ENCODE measurements at places on chromosomes 7 and 10.

GRCh38 chr10:30510932-30511700, 77.1 kb downstream of the MAP3K8 start:
- DNase-seq: no peak

GRCh38 chr10:22340329-22341189, 4.7 kb upstream of the SPAG6 start:
- peak; percentile 93 for DNase-seq

DNA sequence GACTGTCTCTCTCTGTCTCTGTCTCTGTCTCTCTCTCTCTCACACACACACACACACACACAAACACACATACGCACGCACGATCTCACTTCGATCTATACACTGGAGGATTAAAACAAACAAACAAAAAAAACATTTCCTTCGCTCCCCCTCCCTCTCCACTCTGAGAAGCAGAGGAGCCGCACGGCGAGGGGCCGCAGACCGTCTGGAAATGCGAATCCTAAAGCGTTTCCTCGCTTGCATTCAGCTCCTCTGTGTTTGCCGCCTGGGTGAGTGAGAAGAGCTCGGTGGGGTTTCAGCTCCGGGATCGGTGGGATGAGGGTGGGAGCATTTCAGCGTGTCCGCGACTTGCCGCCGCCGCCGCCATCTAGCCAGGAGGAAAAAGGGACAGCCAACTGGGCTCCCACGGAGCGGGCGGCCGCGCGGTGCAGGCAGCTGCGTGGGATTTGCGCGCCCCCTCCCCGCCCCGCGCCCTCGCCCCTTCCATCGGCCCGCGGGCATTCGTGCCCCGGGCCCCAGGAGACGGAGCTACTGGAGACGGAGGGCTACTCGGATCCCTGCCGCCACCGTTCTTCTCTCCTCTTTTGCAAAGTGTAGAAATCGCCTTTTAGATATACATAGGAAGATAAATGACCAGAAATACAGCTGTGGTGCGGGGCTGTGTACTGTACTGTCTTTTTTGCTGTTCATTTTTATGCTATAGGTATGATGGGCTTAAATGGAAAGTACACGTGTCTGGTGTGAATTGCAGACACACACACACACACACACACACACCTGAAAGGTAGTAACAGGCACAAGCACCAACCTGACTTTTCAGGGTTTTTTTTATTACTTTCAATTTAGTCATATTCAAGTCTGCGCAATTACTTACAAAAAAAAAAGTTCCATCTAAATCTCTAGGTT, 581 bp downstream of the PTPRZ1 start:
- DNase-seq: peak; percentile 27

DNA sequence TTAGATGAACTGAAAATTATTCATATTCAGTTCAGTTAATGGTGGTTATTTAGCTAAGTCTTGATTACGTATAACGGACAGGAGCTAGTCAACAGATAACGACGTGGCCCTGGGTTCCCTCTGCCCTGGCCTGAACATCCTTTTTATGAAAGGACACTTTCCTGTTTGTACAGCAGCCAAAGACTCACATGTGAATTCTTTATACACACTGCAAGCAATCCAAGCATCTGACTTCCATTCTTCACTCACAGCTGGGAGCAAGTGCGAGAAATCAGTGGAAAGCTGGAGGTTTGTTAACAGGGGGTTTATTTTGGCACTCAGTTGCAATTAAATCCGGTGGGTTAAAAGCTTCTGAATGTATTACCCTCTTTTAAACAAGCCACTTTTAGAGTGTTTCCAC, 148.1 kb upstream of the GDF10 start:
- DNase-seq: no peak

DNA sequence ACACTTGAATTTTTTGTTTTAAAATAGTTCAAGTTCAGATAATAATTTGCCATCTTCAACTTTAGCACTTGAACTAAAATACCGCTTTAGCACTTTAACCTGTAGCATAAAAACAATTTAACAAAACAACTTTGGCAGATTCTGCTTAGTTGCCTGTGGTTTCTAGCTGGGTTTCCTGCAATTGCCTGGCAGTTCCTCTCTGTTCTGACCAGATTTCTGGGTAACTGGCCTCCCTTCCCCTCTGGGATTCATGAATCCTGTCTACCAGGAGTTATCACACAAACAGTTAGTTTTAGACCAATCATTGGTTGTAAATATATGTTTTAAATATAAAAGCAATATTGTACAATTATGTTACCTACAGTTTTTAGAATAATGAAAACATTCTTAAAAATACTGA, 89.8 kb upstream of the HDAC9 start:
- DNase-seq: peak; percentile 67

- no peak for DNase-seq
Observed at GRCh38 chr10:84921701-84922100, 593.3 kb downstream of the CCSER2 start.

- no peak for DNase-seq
Observed at GRCh38 chr7:63117-63480, 129.3 kb upstream of the FAM20C start.

GRCh38 chr7:107353701-107354100, 116.2 kb upstream of the GPR22 start:
- DNase-seq: no peak

DNA sequence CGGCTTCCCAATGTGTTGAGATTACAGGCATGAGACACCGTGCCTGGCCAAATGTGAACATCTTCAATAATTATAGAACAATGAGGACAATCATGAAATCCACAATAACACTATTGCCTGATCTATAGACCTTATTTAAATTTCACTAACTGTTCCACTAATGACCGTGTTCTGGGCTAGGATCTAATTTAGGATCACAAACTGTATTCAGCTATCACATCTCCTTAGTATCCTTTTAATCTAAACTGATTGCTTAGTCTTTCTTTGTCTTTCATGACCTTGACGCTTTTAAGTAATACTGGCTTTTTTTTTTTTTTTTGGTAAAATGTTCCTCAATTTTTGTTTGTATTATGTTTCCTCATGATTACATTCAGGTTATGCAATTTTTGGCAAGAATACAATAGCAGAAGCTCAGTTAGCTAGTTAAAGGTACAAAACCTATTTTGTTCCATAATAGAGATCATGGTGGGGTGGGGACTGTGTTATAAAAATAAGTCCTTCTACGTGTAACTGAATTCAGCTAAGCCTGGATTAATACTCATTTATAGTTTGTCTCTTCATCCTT, 158.4 kb downstream of the AOAH start:
- peak; percentile 49 for DNase-seq

- DNase-seq: no peak
Observed at GRCh38 chr7:45447296-45447695, 126.9 kb upstream of the ADCY1 start.

DNA sequence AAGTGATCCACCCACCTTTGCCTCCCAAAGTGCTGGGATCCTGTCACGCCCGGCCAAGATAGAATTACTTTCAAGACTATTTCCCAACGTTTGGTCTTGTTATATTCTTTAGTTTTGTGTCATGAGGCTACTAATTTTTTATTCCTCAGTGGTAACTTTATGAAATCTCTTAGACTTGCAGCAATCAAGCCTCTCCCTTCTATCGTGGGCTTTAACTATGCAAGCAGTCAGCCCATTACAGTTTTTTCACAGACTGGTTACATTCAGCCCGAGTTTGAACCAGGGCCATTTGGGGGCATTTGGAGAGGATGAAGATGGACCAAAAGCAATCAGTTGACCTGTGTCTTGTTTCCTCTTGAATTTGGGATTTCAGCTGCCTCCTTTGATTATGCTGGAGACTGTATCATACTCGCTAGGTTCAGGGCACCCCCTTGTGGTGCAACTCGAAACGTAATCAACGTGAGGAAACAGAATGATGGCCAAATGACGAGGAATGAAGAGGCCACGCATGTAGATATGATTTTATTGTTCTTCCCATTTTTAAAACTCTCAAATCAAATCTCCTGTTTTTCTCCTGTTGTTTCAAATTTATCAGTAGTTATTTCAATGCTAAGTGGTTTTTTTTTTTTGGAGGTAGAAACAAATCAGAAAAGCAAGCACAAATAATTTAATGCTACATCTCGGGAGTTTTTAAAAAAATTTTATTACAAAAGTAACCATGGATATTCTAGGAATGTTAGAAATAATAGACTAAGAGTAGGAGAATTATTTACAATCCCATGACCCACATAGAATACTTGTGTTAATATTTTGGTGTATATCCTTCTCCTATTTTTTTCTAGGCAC, 151.6 kb downstream of the KIAA1217 start:
- peak; percentile 49 for DNase-seq

DNA sequence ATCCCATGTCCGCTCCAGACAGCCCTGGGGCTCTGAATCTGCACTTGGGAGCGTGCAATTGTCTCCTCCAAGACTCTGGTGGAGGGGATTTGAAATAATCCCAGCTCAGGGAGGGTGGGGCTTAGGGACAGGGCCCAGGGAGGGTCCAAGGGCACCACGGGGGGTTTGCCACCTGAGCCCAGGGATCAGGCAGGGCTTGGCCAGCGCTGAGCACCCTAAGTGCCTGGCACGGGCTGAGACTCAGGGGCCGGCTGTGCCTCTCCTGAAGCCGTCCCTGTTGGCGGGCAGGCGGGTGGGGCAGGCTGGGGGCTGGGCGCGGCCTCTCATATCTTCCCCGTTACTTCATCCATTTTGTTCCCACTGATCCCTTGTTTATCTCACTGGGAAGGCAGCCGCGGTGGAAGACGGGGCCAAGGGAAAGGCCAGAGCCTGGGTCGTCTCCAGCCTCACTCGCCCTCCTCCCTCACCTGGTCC, 41.8 kb upstream of the ELN start:
- DNase-seq: no peak

DNA sequence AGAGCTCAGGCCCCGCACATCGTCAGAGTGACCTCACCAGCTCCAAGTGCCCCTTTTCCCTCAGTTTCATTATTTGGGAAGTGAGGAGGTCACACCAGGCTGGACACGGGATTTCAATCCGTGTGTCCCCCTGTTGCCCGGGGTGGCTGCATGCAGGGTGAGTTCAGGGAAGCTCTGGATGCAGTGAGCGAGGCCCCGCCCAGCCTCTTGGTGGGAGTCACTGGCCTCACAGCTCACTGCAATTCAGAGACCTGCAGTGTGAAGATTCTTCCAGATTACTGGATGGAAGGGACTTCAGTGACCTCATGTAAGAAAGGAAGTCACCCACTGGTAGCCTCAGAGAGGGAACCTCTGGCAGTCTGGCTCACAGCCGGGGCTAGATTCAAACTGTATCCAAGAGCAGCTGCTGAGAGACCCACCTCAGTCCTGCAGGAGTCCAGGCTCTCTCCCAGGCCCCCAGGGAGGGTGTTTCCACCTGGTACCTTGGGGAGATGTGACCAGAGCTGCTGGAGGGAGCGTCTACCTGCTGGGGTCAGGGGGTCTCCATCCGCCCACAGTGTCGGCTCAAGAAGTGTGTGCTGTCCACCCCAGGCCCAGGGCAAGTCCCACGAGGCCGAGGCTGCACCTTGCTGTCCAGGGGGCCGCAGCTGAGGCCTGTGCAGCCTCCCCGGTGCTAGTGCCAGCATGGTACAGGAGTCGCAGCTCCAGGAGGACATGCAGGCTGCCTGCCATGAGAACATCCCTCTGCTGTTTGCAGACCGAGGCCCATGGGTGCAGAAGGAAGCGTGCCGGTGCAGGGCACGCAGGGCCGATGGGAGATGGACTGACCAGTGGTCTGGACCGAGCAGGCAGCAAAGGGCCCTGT, 54.4 kb downstream of the MGMT start:
- DNase-seq: no peak

- peak; percentile 76 for DNase-seq
Observed at GRCh38 chr7:111074071-111074747, 16.7 kb upstream of the LRRN3 start.

- DNase-seq: no peak
Observed at GRCh38 chr7:112897839-112898431, 107.7 kb upstream of the TMEM168 start.

- no peak for DNase-seq
Observed at GRCh38 chr7:36047091-36047658, 105.9 kb upstream of the EEPD1 start.

DNA sequence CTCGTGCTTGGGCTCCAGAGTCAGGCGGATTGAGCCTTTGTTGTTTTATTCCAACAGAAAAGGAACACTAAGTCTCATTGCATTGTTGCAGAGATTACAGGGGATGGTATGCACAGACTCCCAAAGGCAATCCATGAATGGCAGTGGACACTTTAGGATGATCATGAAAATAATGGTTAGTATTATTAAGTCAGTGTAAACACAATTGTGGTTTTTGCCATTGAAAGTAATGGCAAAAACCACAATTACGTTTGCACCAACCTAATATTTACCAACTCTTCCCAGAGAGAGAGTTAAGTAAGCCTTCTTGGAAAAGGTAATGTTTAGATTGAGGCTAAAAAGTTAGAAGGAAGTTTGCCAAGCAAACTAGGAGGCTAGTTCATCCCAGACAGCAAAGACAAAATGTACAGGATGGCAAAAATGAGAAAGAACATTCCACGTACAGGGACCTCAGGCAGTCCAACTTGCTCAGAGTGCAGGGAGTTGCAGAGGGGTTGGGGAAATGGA, 72.9 kb upstream of the AMPH start:
- no peak for DNase-seq

DNA sequence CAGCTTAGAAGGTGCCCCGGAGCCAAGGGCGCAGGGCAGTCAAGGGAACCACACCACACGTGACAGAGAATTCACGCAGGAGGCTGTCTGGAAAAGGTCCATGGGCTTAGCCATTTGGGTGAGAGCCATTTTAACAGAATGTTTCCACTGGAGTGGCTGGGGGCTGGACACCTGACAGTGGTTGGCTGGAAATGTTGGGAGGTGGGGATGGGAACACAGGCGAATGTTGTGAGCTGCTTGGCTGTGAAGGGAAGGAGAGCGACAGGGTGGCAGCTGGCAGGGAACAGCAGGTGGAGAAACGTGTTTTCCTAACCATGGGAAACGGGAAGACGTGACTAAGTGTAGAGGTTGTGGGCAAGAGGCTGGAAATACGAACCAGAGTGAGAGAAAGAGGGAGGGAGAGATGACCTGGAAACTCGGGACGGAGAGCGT, 100.5 kb upstream of the ZNF32 start:
- no peak for DNase-seq

GRCh38 chr10:91694170-91694794, 61.4 kb upstream of the PPP1R3C start:
- peak; percentile 13 for DNase-seq

DNA sequence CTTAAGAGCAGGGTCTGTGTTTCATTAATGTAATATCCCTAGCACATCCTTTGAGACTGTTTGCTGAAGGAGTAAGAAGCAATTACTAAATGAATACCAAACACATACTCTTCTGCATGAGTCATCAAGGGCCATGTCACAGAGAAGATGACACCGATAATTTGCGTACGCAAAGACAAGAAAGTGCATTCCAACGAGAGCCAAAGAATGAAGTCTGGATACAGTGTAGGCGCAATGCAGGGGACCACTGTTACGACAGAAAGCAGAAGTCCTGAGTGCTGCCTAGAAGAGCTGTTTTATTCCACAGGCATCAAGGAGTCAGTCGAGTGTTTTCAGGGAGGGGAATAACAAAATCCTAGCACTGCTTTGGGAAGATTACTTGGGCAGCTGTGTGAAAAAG, 62.7 kb downstream of the VPS41 start:
- DNase-seq: no peak
